ENCODE measurements at places on chromosomes 11 and 22.

DNA sequence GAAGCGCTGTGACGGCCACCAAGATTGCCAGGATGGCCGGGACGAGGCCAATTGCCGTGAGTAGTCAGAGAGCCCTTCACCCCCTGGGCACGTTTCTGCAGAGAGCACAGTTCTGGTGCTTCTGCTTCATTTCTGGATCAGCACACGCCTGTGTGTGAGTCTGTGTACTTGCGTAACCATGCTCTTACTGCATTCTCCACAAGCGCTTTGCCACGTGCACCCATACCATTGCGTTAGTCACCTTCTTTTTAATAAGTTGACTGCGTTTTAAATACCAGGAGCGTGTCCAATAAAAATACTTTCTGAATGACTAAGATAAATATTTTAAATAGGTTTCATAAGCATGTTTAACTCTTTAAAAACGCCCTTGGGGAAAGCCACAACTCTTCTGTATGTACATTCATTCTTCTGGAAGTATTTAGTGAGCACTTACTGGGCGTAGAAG, 143.0 kb upstream of the SORL1-AS1 start:
- peak; percentile 84 for DNase-seq

DNA sequence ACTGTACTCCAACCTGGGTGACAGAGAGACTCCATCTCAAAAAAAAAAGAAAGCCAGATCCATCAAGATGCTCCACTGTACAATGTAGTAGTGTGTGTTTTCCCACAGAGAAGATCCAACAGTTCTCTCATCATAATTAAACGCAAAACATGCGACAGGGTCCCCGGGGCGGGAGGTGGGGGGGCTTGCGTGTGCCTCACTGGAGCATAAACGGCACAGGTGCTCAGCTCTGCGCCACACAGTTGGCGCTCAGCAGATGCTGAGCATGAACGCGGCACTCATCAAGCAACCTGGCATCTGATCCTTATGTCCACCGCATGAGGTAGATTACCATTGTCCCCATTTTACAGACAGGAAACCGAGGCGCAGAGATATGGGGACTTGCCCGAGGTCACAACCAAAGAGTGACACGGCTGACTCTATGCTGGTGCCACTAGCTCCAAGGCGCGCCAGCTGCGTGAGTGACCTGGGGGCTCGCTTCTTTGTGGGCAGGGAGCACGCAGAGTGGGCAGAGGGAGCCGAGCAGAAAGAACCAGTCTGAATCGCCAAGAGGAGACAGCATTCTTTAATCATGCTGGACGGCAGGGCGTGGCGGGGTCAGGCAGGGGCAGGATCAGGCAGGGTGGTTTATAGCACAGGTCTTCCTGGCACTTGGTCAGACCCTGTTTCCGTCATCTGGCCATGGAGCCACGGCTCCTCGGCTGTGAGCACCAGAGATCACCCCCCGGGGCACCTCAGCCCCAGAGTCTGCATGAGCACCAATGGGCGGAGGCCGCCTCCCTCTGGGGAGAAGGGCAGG, 8.2 kb downstream of the C1QTNF6 start:
- DNase-seq = no peak

DNA sequence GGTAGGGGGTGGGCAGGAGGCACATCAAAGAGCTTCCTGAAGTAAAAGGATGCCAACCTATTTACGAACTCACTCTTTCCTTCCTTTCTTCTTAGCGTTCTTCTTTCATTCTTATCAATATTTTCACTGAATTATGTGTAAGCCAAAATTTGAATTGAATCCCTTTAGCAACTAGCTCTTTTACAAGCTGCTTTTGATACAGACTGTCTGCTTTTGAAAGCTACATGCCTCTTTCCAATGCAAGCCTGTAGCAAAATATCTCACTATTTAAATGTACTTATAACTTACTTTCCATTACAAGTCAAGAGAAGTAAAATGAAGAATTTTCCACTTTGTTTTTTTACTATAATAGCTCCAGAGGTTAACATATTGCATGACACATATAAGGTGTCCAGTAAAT, 186.6 kb downstream of the NXPE2 start:
- DNase-seq = no peak

DNA sequence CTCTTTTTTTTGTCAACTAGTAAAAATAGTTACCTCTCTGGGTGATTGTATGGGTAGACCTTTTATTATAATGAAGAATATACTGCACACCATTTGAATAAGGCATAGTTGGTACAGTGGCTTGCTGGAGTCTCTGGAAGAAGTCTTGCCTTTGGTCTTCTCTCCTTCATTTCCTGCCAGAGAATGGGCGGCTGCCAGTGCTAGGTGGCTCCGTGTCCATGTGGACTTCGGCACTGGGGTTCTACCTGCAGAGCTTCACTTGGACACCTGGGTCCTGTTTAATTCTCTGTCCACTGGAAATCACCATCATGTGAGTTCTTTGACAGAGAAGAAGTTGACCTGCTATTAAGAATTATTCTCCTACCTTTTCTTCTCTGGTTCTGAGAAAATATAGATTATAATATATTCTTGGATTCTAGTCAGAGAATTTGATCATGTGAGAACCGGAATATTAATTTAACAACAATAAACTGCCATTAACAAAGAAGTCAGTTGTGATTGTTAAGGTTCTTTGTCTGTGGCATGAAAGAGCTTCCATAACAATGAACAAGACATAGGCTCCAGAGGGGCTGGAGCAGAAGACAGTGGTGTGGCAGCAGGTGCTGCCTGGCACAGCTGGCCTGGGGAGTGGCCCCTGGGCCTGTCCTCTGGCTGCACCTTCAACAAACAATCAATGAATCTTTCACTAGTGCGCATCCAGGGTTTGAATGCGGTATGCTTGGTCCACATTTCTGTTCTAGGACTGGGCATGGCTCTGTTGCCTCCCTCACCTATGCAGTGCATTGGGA, 77.5 kb downstream of the PPFIBP2 start:
- DNase-seq = no peak

DNA sequence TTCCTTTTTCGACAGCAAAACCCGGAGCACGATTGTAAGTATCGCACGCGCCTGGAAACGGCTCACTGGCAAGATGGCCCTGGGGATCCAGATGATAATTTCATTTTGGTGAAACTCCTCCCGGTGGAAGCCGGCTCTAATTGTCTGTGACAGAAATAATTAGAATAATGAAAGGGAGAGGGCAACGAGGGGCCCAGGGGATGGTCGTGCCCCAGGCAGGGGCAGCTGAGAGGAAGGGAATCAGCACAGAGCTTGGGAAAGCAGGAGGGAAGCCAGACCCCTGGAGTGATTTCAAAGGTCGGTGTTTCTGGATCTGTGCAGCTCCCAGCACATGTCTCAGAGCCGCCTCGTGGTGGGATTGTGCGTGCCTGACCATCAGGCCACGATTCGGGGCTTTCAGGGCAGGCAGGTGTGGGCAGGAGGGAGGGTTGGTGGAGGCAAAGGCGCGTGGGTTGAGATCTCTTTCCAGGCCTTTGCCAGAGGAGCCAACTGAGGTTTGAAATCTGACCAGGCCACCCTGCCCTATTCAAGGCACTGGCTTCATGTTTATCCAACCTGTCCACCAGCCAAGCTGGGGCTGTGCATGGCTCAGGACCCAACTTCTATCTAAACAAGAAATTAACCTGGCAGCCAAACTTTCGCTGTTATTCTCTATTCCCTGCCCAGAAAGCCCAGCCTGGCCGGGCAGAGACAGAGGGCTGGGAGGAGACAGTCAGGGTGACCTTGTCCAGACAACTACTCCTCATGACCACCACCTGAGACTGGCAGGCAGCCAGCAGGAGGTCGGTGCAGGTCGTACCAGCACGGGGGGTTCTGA, 27.8 kb downstream of the ANO1 start:
- DNase-seq = no peak

DNA sequence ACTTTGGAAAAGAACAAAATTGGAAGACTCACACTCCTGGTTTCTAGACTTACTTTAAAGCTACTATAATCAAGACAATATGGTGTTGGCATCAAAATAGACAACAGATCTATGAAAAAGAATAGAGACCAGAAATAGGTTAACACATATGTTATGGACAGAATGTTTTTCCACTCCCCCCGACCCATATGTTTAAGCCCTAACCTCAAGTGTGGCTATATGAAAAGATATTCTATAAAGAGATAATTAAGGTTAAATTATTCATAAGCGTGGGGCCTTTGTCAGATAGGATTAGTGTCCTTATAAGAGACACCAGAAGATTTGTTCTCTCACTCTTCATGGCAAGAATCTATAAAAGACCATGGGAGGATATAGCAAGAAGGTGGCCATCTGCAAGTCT, 440.0 kb downstream of the AASDHPPT start:
- no peak for DNase-seq

- DNase-seq = no peak
Measured at GRCh38 chr22:48594757-48595510, 1232.7 kb downstream of the BRD1 start.

DNA sequence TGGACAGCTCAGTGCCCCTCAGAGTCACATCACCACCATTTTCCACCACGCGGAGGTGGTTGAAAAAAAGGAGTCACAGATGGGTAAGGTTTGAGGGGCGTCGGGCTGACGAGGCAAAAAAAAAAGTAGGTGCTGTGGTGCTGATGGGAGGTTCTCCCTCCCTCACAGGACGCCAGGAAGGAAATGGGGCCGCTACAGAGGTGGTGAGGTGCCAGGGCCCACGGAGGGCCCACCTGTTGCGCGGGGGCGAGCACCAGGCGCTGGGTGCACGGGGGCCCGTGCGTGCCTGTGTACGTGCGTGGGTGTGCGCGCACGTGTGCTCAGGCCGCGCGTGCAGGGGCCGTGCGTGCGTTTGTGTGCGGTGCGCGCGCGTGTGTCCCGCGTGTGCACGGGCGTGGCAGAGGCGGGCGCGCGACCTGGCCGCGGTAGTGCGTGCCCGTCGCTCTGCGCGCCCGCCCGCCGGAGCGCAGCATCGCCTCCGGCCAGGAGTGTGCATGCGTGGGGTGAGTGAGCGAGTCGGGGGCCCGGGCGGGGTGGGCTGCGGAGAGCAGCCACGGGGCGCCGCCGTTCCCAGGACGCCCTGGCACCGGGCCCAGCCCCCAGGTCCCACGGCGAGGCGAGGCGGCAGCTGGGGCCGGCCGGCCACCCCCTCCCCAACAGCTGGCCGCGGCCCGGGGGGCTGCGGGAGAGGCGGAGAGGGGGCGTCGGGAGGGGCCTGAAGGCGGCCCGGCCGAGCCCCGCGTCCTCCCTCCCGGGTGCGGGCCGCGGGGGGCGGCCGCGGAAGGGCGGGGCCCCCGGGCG, 2.8 kb downstream of the PDGFB start:
- DNase-seq = no peak

DNA sequence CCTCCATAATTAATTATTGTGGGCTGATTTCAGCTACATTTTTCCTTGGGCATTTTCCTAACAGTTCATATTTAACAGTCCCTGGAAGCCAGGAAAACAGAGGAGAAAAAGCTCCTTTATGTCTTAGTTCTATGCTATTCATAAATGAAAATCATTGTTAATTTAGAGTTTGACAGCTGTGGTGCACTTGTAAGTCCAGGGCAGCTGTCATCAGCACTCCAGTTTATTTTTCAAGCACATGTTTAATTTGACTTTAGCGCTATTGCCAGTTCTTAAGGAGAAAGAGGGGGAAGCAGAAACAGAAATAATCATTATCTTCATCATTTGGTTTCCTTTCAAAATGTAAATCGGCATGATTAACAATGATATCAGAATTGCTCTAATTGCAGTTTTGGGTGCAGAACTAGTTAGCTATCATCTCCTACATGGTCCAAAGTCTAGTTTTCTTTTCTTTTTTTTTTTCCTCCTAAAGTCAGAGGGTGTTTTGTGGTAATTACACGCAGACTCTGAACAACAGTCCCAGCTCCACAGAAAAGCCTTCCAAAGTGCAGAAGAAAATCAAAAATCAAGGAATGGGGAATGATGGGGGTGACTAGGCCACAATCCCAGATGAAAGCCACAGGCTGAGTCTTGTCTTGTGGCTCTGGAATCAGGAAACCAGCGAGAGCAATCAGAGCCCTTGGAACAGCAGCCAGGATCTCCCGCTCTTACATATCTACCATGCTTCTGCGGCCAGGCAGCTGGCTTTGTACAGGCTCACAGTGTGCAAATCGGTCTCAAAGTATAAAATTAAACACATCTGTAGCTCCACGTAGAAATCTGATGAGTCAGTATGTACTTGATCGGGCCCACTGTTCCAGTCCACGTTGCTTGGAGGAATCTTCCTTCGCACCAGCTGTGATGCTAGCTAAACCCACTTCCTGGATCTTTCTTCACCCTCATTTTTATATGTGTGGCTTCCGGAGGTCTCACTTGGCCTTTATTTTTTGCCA, 91.9 kb downstream of the SPON1 start:
- DNase-seq = no peak

- DNase-seq = no peak
Measured at GRCh38 chr11:6640036-6640984, 15.3 kb downstream of the DCHS1 start.

- peak; percentile 80 for DNase-seq
Measured at GRCh38 chr11:103601225-103601846, 435.1 kb upstream of the DDI1 start.

GRCh38 chr22:46563381-46564083, 26.1 kb upstream of the CELSR1 start:
- peak; percentile 57 for DNase-seq

DNA sequence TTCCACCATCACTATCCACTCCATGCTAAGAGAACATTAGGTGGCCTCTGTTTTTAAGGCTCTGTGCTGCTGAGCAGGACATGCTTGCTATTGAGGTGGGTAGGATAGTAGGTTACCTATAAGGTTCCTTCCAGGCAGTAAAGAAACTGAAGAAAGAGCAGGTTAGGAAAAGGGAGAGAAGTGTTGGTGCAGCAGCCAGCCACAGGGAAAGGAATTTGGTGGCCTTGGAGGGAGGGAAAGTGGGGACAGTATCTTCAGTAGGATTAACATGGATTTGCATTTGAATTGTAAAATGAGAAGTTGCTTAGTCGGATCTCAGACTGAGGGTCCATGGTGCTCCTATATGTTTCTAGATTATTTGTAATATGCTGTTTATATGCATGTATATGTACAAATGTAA, 49.2 kb upstream of the OLFML1 start:
- DNase-seq = no peak

GRCh38 chr11:93288079-93288478, 42.5 kb upstream of the DEUP1 start:
- no peak for DNase-seq

- no peak for DNase-seq
Measured at GRCh38 chr11:11983427-11983826, 25.0 kb downstream of the DKK3 start.

GRCh38 chr11:39960206-39960605, 1499.2 kb downstream of the LRRC4C start:
- no peak for DNase-seq

- DNase-seq = no peak
Measured at GRCh38 chr11:116950210-116950609, 112.8 kb upstream of the APOA1 start.

DNA sequence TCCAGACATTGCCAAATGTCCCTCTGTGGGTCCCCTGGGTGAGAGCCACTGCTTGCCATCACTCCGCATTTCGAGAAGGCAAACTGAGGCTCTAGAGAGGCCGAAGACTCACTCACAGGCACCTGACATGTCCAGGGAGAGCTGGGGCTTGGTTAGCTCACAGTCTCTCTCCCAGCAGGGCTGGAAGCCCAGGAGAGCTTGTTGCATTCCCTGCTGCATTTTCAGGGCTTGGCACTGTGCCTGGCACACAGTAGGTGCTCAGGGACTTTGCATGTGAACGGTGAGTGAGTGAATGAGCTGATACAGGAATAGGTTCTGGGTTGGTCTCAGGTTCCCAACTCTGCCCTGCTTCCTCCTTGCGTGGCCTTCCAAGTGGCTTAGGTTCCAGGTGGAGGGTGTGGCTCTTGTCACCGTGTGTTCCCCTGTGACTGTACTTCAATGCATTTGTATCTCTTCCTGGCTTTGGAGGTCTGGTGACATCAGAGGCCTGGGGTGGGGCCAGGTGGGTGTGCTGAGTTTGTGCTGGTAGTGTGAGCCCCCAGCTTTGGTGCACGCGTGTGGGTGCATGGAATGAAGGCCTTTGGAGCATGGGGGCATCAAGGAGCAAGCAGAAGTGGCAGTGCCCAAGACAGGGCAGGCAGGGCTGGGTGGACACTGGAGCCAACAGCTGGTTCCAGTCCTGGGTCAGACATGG, 18.4 kb upstream of the SMIM38 start:
- no peak for DNase-seq

Data from HTR-8/SVneo (cell line).